ENCODE measurements at places on chromosomes 6 and 20.

DNA sequence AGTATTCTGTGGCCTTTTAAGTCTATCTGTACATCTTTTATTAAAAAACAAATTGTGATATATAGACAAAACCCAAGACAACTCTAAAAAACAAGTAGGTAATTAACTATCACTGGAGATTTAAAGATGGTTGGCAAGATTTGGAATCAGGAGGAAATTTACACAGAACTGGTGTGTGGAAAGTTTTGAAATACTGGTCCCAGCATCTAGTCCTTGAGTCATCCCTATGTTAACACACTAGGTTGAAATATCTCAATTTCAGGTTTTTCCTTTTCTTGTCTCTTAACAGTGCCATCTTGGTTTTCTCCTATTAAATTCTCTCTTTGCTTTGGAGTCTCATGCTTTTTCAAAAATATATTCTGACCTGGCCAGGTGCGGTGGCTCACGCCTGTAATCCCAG, 27.5 kb downstream of the SASH1 start:
- DNase-seq: no peak

- DNase-seq: no peak
These were observed 2.1 kb upstream of the COL20A1 start for GRCh38 chr20:63290677-63291472.

DNA sequence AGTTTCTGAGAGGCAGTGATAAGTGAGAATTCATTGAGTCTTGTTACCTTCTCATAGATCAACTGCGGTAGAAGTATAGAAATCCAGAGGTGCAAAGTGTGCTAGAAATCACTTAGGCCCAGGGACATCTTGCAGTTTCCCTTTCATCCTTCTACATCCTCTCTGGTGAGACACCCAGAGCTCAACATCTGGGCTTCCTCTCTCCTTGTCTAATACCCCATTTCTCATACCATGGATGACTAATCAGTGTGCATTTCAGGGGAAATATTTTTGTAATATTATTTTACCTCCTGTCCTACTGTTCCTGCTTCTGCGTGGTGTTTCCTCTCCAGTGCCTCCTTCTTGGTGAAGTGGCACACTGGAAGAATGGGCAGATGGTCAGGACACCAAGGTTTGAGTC, 322.4 kb downstream of the TFAP2B start:
- no peak for DNase-seq

DNA sequence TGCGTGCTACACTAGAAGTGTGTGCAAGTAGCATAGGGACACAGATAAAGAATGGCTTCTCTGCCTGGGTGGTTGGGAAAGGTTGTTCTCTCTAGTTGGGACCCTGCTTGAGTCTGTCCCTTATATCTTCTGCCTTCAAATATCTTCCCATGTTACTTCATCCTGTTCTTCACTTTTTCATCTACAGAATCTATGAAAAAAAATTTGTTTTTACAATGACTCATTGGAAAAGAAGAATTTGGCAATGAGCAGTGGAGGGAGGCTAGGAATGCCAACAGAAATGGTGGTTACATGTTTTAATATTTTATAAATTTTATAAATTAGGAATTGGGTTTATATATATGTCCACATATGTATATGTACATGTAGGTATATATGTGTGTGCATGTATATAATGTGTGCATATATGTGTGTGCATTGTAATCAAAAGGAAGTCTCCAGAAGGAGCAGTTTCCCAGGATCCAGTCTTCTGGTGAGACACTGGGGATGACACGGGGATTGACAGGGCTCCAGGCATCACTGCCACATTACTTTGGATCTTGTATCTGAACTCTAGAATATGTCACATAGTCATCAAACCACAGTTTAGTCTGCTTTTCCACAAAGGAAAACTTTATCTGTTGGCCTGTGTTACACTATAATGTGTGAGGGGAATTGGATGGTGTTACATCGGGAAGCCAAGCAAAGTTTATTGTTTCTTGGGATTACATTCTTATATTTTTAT, 75.3 kb upstream of the RIPOR2 start:
- no peak for DNase-seq

GRCh38 chr6:29759457-29759856, 36.2 kb downstream of the HLA-F start:
- DNase-seq: no peak
